Fibroblast of the aortic adventitia (primary cell): ENCODE measurements at places on chromosomes 3 and 15.

GRCh38 chr15:69606921-69607500 is 154.4 kb downstream of the RPLP1 start:
- DNase-seq = peak; percentile 2

- no peak for DNase-seq
Observed at GRCh38 chr15:56883088-56883487, 35.4 kb upstream of the TCF12 start.

DNA sequence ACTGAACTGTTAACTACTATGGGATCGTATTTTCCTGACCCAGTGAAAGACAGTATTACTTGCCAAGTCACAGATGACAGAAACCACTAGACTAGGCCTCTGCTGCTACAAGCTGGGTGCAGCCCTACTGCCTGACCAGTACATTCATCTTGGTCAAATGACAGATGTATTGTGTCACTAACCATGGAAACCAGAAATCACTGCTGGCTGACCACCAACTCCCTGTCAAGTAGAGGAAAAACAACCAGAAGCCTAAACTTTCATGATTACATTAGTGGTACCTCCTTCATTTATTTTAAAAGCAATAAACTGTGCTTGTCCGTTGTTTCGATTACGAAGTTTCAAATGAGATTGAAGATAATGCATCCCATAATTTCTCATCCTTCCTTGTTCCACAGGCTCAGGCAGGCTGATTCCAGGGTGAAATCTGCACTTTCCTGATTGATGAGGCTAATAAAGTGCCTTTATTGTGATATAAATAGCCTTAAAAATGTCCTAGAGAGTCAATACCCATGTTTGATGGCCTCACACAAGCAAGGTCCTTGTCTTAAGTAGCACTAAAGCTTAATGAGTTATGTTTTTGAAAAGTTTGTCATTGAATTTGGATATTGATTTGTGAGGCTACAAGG is 309.7 kb downstream of the LSAMP start:
- DNase-seq = peak; percentile 81

DNA sequence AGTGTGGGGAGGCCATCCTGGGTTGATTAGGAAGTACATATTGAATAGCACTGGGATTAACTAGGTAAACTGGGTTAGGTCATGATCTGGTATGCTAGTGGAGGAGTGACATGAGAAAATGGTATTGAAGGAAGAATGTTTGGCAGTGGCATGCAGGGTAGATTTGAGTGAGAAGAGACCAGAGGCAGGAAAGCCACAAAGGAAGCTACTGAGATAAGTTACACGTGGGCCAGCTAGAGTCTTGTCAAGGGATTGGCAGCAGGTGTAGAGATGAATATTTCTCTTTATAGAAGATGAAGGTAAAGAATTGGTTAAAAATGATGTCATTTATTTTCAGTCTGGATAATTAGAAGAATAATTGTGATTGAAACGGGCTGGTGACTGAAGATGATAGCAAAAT is 91.0 kb upstream of the TPRG1 start:
- no peak for DNase-seq

- no peak for DNase-seq
Observed at GRCh38 chr3:18562364-18563154, 137.4 kb upstream of the SATB1 start.

DNA sequence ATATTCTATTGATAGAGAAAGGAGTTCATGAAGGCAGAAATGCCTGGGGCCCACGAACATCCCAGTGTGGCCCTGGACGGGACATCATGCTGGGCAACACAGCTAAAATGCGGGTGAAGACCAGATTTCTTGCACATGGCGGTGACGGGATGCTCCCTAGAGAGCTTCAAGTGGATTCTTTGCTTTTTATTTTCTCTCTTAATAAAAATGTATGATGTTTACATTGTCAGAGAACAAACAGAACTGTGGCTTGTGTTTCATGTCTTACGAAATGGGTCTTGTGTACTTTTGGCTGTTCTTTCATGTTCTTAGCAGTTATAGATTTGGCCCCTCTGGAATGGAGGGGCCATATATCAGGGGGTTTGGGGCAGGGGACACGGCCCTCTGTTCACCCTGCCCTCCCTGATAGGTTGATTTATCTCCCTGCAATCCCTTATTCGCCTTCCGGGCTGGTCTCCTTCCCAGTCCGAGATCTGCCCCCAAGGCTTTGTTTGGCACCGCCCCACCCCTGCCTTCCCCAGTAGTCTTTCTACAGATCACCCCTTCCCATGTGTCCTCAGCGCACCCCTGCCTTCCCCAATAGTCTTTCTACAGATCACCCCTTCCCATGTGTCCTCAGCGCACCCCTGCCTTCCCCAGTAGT is 68.7 kb upstream of the CGNL1 start:
- no peak for DNase-seq

DNA sequence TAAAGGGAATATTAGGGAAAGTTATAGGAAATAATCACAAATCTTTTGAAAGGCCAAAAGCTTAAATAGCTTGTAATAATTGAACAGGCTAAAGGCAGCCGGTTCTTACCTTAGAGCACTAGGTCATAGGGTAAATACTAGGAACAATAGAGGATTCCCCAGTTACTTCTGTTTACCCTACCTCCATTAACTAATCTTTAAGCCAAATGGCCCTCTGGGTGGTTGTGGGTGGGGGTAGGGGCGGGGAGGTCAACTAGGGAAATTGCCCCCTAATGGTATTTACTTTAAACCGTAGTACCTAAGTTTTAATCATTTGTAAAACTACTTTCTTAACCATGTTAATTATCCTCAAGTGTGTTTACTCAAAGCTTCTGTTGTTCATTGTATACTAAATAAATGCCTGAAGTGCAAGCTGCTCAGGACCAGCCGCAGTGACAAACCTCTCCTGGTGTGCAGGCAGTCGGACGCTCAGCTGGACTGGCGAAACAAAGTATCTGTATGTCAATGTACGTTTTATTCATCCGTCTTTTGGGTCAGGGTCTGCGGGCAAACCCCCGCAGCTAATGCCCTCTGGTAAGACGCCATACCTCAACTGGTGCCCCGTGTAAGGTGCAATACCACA is 18.9 kb downstream of the MAGEL2 start:
- DNase-seq = no peak

- peak; percentile 58 for DNase-seq
Observed at GRCh38 chr15:64895285-64896065, 16.2 kb upstream of the ANKDD1A start.

GRCh38 chr3:128864351-128864811 is 15.0 kb upstream of the ACAD9 start:
- no peak for DNase-seq

DNA sequence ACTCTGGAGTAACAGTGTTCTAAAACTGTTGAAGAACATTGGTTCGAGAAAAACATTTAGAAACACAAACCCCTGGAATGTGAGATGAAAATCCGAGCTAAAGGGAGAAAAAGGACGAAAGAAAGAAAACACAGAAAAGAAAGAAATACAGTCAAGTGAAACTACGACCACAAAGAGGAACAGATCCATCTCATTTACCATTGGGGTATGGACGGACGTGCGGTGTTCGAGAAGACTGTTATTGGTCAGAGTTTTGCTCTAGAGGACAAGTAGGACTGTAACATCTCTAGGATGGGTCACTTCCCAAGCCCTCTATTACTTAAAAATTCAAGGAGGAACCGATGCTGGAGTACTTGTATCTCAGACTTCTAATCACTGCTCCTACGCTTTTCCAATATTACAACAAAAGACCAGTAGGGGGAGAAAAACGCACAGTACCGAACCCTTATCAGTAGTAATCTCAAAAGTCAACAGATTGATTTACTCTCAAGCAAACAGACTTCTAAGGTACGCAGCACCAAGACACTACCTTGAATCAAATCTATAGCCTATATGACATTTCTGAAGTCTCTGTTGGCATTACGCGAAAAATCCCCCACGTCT is 1.1 kb upstream of the PIK3CA start:
- DNase-seq = peak; percentile 79

GRCh38 chr15:75049392-75049791 is 26.0 kb downstream of the PPCDC start:
- DNase-seq = peak; percentile 33

GRCh38 chr3:65439641-65440284 is 599.0 kb downstream of the MAGI1 start:
- peak; percentile 60 for DNase-seq

DNA sequence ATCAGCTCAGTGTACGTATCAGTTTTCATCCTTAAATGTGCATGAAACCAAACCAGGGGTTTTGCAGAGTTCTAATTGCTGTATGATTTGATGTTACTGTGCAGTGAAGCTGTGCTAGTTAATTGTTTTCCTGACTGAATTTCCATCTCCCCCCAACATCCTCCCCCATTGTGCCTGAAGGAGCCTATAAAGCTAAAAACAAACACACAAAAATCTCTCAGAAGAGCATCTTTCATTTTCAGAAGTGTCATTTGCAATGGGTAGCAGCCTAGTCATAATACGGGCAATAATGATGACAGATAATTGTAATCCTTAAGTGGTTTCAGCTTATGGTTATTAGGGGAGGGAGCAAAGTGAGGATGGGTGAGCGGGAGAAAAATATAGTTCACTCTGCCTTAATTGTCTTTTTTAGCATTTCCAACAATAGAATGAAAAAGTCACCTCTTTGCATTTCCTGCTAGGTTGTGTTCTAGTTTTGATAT is 207.9 kb upstream of the TBL1XR1 start:
- DNase-seq = no peak

DNA sequence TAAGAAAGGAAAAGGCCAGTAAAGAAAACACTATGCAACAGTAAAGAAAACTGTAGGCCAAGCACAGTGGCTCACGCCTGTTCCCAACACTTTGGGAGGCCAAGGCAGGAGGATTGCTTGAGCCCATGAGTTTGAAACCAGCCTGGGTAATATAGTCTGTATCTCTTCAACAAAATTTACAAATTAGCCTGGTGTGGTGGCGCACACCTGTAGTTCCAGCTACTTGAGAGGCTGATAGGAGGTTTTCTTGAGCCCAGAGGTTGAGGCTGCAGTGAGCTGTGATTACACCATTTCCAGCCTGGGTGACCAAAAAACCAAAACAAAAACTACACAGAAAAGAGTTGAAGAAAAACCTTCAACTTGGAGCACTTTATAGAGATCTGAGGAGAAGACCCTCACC is 31.8 kb downstream of the DAG1 start:
- no peak for DNase-seq

DNA sequence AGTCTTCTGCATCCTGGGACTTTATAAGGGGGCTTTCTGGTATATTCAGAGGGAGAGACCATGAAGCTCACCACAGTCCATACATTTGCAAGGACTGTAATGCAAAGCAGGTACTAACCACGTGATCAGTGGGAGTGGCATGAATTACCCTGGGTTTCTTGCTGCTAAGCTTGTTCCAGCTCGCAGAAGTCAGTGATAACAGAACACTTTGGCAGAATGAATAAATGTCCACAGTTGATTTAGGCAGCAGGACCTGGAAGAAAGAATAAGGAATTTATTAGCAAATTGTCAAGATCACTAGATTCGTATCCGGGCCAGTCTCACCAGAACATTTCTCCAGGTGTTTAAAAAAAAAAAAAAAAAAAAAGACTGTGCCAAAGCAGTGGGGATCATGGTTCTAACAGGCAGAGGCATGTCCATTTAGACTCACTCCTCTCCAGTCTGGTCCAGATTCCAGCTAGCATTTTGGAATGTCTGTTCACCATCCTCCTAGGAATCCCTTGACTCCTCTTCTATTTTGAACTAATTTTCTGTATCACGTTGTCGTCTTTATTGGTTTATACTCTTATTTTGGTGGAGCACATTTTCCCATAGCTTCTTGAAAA is 24.5 kb downstream of the HHLA2 start:
- DNase-seq = no peak

DNA sequence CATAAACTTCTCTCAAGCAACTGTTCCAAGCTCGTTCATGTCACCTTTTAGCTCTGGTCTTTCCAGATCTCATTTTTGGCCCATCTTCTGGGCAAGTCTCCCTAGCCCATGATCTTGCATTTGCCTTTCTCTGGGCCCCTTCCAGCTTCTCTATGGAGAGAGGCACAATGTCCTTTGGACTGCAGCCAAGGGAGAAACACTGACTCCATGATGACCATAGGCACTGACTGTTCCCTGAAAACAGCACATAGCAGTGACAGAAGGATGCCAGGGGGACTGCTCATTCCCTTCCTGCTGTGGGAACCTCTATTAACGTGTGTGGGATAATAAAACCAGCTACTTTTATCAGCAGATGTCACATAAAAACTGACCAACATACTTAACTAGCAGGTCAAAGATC is 60.3 kb downstream of the STRIT1 start:
- peak; percentile 85 for DNase-seq

DNA sequence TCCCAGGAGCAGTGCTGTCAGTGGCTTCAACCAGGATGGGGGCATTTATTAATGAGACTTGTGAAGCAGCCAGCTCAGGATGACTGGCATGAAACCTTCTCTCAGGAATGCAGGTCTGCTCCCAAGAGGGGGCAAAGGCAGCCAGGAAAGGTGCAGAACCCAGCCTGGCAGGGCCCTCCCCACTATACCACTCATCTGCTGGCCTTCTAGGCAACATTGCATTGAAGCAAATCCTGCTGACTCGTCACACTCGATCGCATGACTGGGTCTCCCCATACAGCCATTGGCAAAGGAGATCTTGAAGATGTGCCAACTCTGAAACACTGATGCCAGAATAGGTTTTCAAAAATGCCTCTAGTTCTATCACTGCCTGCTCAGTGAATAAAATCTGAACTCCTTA is 65.7 kb upstream of the CMTM7 start:
- peak; percentile 24 for DNase-seq

GRCh38 chr15:66747886-66748707 is 46.1 kb downstream of the SMAD6 start:
- DNase-seq = peak; percentile 85

GRCh38 chr15:55649058-55649423 is 60.9 kb upstream of the PYGO1 start:
- DNase-seq = peak; percentile 67

DNA sequence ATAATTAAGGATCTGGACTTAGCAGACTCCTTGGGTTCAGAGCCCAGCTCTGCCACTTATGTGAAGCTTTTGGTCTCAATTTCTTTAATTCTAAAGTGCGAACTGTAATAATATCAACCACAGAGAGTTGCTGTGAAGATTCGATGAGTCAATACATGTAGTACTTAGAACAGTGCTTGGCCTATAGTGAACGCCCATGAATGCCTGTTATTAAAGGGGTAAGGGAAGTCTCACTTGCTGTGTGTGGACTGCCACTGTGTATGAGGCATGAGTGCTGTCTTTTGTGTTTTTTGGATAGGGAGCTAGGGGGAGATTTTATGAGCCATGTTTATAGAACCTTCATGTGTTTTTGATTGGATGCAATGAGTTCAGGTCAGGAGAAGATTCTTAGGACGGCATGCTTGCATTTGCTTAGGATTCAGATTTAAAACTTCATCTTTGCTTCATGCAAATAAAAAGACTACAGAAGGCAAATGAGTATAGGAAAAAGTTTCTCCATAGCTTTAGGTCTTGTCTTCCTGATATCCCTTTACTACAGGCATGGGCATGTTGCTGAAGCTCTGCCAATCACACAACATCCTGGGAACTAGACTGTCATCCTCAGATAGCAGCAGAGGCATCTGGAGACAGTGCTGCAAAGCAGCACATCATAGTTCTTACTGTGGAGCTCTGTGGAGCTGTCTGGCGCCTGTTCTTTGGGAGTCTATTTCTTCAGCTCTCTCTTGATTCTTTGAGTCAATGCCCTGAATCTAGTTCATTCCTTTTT is 50.0 kb downstream of the PLS1 start:
- no peak for DNase-seq
